Activated CD4-positive, CD25-positive, alpha-beta regulatory T cell treated with anti-CD3 and anti-CD28 coated beads, Interleukin-2, amount 50 U/mL, for 72 hours (primary cell): ENCODE measurements at places on chromosomes 6 and 20.

DNA sequence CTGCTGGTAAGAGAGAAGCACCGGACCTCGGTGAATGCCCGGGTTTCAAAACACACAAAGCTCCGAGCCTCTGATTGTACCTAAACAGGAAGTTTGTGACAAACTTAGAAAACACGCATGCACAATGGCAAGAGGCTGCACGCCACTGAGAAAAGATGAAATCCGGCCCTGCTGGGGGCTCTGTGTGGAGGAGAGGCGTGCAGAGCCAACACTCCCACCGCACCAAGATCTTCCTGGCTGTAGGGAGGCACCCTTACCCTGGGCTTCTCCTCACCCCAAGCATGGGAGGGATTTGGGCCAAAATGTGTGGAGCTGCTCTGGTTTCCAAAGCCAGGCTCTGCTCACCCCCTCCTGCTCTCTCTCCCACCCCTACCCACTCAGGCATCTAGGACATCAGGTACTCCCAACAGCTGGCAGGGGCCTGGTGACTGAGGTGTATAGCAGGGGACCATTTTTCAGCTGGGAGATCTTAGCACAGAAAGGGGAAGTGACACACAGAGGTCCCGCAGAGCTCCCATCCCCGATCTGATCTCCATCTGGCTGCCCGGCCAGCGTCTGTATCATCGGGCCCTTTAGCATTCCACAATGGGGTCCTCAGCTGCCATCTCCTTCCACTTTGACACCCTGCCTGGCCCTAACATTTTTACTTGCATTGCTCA, 84.2 kb downstream of the TRERF1 start:
- no peak for DNase-seq

GRCh38 chr20:51284871-51285270, 257.6 kb downstream of the NFATC2 start:
- no peak for DNase-seq

DNA sequence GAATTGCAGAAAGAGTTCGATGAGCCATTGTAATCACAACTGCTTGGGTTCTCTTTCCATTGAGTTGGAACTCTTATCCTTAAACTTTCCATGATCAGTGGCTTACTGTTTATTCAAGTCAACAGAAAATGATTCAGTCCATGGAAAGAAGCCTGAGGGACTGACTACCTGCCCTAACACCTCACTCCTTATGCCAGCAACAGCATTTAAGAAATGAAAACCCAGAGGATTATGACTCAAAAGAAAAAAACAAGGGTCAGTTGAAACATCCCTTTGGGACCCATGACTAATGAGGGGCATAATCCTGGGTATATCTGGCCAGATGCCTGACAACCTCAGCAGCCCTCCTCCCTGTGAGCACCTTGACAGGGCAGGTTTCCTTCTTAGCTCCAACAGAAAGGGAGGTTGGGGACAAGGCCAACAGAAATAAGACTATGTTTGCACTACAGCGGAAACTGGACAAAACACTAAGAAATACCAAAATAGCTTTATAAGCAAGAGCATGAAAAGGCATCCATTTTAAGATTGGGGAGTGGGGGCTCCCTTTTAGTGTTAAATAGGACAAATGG, 106.7 kb downstream of the MAP3K5 start:
- no peak for DNase-seq

DNA sequence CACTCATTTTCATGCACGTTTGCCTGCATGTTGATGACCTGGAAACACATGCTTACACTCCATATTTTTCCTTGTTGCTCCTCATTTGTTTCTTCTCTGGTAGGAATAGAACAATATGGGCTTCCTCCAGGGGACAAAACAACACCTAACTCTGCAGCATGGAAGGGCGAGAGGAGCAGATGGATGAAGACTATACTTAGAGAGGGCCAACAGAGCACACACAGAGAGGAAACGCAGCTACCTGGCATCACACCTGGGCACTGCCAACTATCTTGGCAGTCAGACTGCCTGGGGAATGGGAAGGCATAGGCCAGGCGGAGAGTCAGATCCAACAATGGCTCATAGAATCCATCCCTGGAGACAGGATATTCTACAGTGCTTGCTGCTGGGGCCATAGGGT, 290.9 kb downstream of the CD83 start:
- no peak for DNase-seq

DNA sequence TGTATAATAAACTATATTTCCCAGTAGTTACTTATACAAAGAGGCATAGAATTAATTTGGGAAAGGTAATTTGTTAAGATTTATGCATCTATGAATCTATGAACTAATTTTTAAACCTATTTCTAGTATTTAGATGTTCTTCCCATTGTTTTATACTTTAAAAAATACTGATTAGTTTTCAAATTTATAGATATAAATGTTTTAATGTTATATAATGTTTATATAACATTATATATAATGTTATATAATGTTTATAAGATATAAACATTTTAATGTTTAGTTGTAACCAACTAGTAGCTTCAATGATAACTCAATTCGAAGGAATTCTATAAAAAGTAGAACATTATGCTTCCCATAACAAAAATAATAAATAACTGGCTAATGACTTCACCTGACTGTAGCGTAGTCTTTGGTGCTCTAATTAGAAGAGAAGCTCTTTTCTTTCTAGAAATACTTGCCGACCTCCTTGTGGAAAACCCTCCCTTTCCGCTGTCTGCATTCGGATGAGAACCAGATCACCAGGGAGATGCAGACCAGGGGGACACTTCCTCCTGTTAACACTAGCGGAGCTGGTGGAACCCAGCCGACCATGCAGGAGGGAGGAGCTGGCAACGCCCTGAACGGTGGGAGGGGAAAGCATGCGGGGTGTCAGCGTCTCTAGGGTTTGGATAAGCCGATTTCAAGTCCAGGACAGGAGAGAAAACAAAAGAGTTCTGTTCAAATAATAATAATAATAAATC, 158.4 kb downstream of the OR2B2 start:
- peak; percentile 73 for DNase-seq

GRCh38 chr6:89951574-89952104, 57.4 kb downstream of the GJA10 start:
- no peak for DNase-seq
